ENCODE measurements at places on chromosomes 7 and 10. TPM values are rescaled to one million over a fixed set of nuclear protein-coding genes. Genes with fewer than 3 reads are reported as not detected.
A peak's percentile ranks its signal among the peaks of the same experiment; 100 is the strongest.

DNA sequence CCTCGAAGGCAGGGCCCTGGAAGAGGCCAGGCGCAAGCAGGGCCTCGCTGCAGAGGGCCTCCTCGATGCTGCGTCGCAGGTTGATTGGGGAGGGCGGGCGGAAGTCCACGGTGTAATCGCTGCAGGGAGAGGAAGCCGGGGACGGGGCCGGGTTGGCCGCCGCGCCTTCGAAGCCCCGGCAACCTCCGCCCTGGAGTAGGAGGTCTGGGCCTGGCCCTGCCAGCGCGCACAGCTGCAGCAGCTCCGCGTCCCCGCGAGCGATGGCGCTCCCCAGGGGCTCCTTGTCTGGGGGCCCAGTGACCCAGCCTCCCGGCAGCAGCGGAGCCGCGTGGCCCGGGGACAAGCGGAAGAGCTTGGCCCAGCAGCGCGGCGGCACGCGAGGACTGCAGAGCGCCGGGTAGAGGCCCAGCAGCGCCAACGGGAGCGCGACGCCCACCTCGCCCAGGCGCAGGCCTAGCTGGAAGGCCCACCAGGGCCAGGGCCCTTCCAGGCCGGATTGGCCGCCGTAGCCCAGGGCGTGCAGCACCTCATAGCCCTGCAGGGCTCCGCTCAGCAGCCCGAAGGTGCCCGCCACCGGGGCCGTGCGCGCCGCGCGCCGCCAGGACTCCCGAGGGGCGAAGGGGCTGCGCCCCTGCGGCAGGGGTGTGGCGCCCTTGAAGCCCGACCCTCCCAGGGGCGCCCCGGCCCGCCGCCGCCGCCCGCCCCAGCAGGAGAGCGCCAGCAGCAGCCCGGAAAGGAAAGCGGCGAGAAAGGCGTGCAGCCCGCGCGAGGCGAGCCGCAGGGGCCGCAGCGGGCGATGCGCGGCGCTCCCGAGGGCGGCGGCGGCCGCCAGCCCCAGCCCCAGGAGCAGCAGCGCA is 7.8 kb upstream of the RBM28 start:
- H3K27me3 ChIP-seq: peaks cover 2% of the 10 kb centered on the region
- no peak for DNase-seq
- H3K4me1 ChIP-seq: peaks cover 5% of the 10 kb centered on the region
- H3K4me3 ChIP-seq: peak overlapping the region; percentile 38

GRCh38 chr7:2882111-2882510 is 38.0 kb upstream of the GNA12 start:
- no peak overlapping the region for H3K27ac ChIP-seq
- H3K4me3 ChIP-seq: no peak overlapping the region
- peaks cover 17% of the 10 kb centered on the region for H3K4me1 ChIP-seq
- no peak for DNase-seq
- H3K36me3 ChIP-seq: no peaks in the 10 kb centered on the region
- H3K27me3 ChIP-seq: peaks cover 2% of the 10 kb centered on the region

GRCh38 chr10:95741807-95742467 is 14.0 kb upstream of the ENTPD1 start:
- DNase-seq: peak; percentile 10
- no peaks in the 10 kb centered on the region for H3K36me3 ChIP-seq
- H3K4me3 ChIP-seq: no peak overlapping the region
- no peak overlapping the region for H3K27ac ChIP-seq

GRCh38 chr7:31028417-31028992 is 23.6 kb upstream of the ADCYAP1R1 start:
- no peak for DNase-seq
- H3K27me3 ChIP-seq: peaks cover 2% of the 10 kb centered on the region
- H3K27ac ChIP-seq: no peak overlapping the region
- no peaks in the 10 kb centered on the region for H3K36me3 ChIP-seq

DNA sequence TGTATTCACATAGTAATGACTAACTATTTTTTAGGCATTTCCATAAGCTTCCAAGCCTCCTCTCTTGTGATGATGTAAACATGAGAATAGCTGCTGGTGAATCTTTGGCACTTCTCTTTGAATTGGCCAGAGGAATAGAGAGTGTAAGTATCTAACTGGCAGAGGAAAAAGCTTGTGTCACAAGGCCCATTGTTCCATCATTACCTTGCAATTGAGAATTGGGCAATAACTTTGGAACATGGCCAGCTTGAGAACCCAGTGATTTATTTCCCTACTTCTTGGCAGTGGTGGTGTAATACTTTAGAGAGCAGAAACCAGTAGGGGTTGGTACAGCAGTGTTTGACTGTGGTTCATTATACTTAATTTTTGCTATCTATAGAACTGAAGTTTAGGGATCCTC is 12.0 kb downstream of the IFRD1 start:
- peaks cover 17% of the 10 kb centered on the region for H3K36me3 ChIP-seq
- DNase-seq: no peak
- no peak overlapping the region for H3K4me3 ChIP-seq
- peaks cover 2% of the 10 kb centered on the region for H3K27me3 ChIP-seq

DNA sequence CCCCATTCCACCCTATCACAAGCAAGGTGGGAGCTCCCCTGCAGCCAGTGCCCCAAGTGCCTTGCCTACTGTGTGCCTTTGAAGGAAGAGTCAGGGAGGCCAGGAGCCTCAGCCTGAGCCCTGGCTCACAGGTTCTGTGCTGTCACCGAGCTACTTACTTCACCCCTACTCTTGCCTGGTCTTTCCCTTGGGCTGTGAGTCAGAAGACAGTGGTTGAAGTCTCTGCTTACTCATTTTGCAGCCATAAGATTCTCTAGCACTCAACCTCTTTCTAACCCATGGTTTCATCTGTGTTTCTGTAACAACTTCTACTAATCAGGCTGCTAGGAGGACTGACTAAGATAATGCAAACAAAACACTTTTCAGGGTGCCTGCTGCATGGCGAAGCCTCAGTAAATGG is 114.5 kb downstream of the PLCE1 start:
- H3K36me3 ChIP-seq: no peaks in the 10 kb centered on the region
- H3K4me1 ChIP-seq: no peaks in the 10 kb centered on the region
- no peak overlapping the region for H3K27ac ChIP-seq
- H3K27me3 ChIP-seq: peaks cover 2% of the 10 kb centered on the region

DNA sequence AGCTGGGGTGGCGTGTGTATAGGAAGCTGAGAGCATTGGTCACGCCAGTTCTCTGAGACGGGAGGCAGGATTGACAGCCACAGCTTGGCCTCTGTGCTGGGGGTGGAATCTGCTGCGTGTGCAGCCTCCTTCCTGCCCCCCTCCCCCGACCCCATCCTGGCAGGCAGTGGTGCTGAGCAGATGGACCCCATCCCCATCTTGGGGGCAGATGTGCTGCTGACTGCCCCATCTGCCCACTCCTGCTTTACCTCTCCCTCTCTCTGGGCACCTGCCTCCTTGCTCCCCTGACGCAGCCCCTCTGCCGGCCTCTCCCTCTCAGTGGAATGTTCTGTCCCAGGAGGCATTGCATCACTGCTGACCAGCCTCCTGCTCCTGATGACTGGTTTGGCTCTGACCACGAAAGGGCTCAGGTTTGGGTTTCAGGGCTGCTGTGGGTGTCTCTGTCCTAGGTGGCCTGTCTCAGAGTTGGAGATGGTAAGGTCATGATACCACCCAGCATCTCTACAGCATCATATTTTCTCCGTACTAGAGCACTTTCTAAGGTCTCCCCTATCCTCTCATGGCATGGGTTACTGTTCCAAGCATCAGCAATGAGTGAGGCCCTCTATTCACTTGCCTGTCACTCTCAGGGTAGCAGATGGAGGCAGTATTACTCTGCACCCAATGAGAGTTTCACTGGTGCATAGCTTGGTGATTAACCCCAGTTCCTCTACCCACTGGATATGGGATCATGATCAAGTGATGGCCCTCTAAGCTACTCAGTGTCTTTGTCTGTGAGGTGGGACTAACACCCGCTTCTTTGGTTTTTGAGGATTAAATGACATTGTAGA is 81.9 kb downstream of the RBM20 start:
- no peak overlapping the region for H3K27ac ChIP-seq
- no peaks in the 10 kb centered on the region for H3K36me3 ChIP-seq
- DNase-seq: no peak
- H3K4me1 ChIP-seq: no peaks in the 10 kb centered on the region
- H3K4me3 ChIP-seq: no peak overlapping the region

GRCh38 chr10:3757638-3758490 is 27.1 kb downstream of the KLF6 start:
- no peaks in the 10 kb centered on the region for H3K27me3 ChIP-seq
- H3K4me3 ChIP-seq: peak overlapping the region; percentile 69
- DNase-seq: peak; percentile 47
- no peaks in the 10 kb centered on the region for H3K36me3 ChIP-seq

GRCh38 chr7:95871075-95871848 is 98.9 kb downstream of the DYNC1I1 start:
- H3K4me1 ChIP-seq: no peaks in the 10 kb centered on the region
- no peaks in the 10 kb centered on the region for H3K27me3 ChIP-seq
- H3K4me3 ChIP-seq: no peak overlapping the region
- H3K27ac ChIP-seq: no peak overlapping the region
- DNase-seq: no peak

Gene LBX1
- not detected for polyA plus RNA-seq

Gene FGL2
- polyA plus RNA-seq: 32.2 TPM

GRCh38 chr7:6232534-6232933 is 39.9 kb downstream of the CYTH3 start:
- H3K36me3 ChIP-seq: no peaks in the 10 kb centered on the region
- no peaks in the 10 kb centered on the region for H3K27me3 ChIP-seq
- H3K4me1 ChIP-seq: peaks cover 90% of the 10 kb centered on the region
- peak overlapping the region; percentile 41 for H3K27ac ChIP-seq

DNA sequence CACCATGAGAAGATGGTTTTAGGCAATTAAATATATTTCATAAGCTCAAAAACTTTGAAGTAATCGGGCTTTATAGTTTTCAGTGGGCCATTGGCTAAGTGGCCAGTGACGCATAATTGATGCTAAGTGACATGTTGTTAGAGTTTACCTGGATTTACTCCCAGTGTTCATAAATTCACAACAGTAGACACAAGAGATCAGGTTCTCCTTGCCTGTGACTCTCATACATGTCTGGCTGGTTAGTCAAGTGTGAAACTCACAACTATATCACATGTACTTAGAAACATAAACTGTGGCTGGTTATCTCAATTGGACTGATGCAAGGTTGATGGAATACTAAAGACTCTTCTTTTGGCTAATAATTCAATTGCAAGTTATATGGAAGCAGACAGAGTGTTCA is 26.2 kb downstream of the ASB15 start:
- no peak overlapping the region for H3K4me3 ChIP-seq
- H3K27me3 ChIP-seq: peaks cover 2% of the 10 kb centered on the region
- H3K4me1 ChIP-seq: no peaks in the 10 kb centered on the region
- no peak overlapping the region for H3K27ac ChIP-seq
- no peaks in the 10 kb centered on the region for H3K36me3 ChIP-seq

GRCh38 chr10:24114556-24114955 is 94.4 kb upstream of the KIAA1217 start:
- no peak overlapping the region for H3K4me3 ChIP-seq
- no peak overlapping the region for H3K27ac ChIP-seq
- H3K36me3 ChIP-seq: no peaks in the 10 kb centered on the region
- H3K4me1 ChIP-seq: no peaks in the 10 kb centered on the region

DNA sequence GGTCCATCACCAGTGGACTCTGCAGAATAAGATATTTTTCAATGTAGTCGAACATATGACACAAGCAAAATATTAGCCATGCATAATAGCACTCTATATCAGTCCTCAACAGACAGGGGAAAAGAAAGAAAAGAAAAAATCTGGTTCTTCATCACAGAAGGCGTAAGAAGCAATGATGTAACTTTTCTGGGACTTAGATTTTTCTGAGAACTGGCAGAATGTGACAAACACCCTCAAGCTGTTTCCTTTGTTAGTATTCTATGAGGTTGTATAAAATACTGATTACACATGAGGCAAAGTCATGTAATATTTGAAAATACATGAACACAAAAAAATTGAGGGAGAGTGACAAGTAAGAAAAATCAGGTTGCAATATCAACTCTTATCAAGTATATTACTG is 84.9 kb downstream of the CNOT4 start:
- H3K4me3 ChIP-seq: peak overlapping the region; percentile 5
- peaks cover 2% of the 10 kb centered on the region for H3K27me3 ChIP-seq
- H3K4me1 ChIP-seq: peaks cover 48% of the 10 kb centered on the region
- peaks cover 4% of the 10 kb centered on the region for H3K36me3 ChIP-seq
- no peak for DNase-seq

All from immature natural killer cell (primary cell).